OCI-LY7 (cell line): ENCODE measurements at places on chromosomes 12 and 14. TPM values are rescaled to one million over a fixed set of nuclear protein-coding genes. Genes with fewer than 3 reads are reported as not detected.

Gene TOMM20L
- not detected in 2 replicates for total RNA-seq

Gene RPL6
- total RNA-seq, result 1,876 and 1,917 TPM in 2 replicates

Gene ACOT6
- total RNA-seq, result not detected in 2 replicates

Gene DPF3
- 0.42 and 0.55 TPM in 2 replicates for total RNA-seq

Gene CYP27B1
- total RNA-seq, result 6.6 and 6.9 TPM in 2 replicates

Gene SLC6A15
- total RNA-seq, result not detected in 2 replicates

Gene PDE3A
- total RNA-seq, result not detected in 2 replicates

Gene ADAMTS20
- total RNA-seq, result not detected in 2 replicates

Gene RHOJ
- not detected in 2 replicates for total RNA-seq

Gene FRS2
- total RNA-seq, result 10.4 and 11.1 TPM in 2 replicates

Gene CCDC92
- 10.2 and 12.3 TPM in 2 replicates for total RNA-seq

Gene SLC5A8
- not detected in 2 replicates for total RNA-seq

Gene SLC38A4
- not detected in 2 replicates for total RNA-seq

Gene LRP1-AS
- total RNA-seq, result not detected in 2 replicates

Gene ISCA2
- 46.2 and 50.0 TPM in 2 replicates for total RNA-seq

Gene SIRT4
- total RNA-seq, result 1.4 and 2.2 TPM in 2 replicates

Gene GPR68
- 0.41 and 0.84 TPM in 2 replicates for total RNA-seq

Gene FBXL14
- 33.4 and 37.4 TPM in 2 replicates for total RNA-seq

Gene CLEC1B
- not detected in 2 replicates for total RNA-seq

Gene FAM90A1
- total RNA-seq, result not detected in 2 replicates

Gene ANKS1B
- total RNA-seq, result 5.4 and 6.0 TPM in 2 replicates

Gene RPL41
- total RNA-seq, result 4,745 and 4,976 TPM in 2 replicates

Gene LMO3
- total RNA-seq, result 10.6 and 14.5 TPM in 2 replicates

Gene OAS1
- total RNA-seq, result 53.7 and 56.3 TPM in 2 replicates

Gene SLC10A1
- not detected in 2 replicates for total RNA-seq

Gene CLEC4D
- total RNA-seq, result not detected in 2 replicates

Gene CCDC175
- total RNA-seq, result not detected in 2 replicates

Gene YEATS4
- total RNA-seq, result 80.4 and 86.5 TPM in 2 replicates

Gene RNASE2
- total RNA-seq, result not detected in 2 replicates

Gene LPAR5
- total RNA-seq, result 25.3 and 25.6 TPM in 2 replicates

Gene BMAL2
- not detected in 2 replicates for total RNA-seq

Gene KRT1
- not detected in 2 replicates for total RNA-seq

Gene DHRS2
- not detected in 2 replicates for total RNA-seq

Gene ARHGAP9
- total RNA-seq, result 105 and 111 TPM in 2 replicates

Gene TMEM119
- total RNA-seq, result not detected in 2 replicates

Gene LRTM2
- total RNA-seq, result not detected in 2 replicates

Gene LIN52
- total RNA-seq, result 16.9 and 18.0 TPM in 2 replicates

Gene FAM186B
- total RNA-seq, result 2.4 and 2.8 TPM in 2 replicates
